ENCODE measurements at places on chromosomes 2 and 18.

- DNase-seq = peak; percentile 67
These were observed 7.4 kb downstream of the DLX2 start for GRCh38 chr2:172095146-172095904.

GRCh38 chr18:58580623-58581022 is 48.3 kb downstream of the ALPK2 start:
- DNase-seq = no peak

DNA sequence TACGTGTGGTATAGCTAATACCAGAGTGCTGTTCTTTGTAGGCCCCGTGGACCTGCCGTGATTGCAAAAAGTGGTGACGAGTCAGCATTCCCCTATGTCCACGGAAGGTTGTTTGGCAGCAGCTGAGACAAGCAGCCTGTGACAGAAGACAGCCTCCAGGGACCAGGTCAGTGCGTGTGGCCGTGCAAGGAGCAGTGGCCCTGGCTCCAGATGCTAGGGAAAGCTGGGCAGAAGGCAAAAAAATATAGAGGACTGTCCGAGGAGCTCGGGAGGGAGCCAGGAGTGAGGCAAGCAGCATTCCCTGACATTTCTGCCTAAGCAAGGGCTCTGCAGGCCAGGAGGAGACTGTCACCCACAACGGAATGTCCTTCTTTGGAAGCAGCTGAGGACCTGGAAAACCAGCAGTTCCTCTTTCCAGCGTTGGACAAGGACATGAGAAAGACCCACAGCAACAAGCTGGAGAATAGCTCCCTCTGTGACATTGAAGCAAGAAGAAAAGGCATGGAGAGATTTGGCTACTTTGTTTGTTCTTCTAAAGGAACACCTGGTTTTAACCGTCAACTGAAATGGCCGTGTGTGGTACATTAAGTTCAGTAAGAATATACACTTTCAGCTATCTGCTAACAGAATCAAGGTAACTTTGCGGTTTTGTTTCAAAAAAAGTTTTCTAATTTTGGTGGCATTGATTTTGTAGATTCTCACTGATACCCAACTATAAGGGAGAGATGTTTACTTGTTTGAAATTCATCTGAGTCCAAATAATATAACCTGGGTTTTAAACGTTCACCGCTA is 58.3 kb downstream of the NPAS2 start:
- DNase-seq = no peak

DNA sequence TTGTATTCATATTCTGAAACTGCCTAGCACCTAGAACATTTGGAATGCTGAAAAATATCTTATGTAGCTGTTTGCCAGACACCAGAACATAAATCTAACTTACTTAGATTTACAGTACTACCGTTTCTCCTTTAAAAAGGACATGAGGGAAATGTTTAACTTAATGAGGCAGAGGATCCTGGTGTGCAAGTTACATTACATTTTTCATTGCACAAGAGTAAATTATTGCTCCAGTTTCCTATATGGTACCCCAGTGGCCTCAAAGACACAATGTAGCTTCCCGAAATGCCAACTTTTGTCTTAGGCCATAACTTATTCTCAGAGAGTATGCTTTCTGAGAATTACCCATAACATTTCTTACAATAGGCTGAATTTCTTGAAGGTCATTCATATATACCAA is 105.5 kb upstream of the DTNA start:
- DNase-seq = no peak

DNA sequence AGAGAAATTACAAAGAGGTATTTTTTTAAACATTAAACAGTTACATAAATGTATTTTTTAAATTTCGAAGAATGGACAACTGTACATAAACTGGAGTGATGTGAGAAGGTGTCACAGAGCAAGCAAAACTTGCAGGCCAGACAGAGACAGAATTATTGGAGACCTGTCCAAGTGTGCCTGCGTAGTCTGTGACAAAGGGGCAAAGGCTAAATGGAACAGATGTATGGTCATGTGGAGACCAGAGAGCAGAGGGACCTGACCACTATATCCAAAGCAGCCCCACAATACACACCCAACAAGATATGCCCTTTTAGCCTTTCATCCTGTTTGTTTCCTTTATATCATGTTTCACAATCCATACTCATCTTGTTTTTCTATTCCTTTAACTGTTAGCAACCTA is 225.3 kb upstream of the VWC2L start:
- no peak for DNase-seq
